Brain pericyte (primary cell): ENCODE measurements at places on chromosomes 5 and 9.

GRCh38 chr5:33415811-33416354 is 24.9 kb upstream of the TARS1 start:
- DNase-seq, result no peak

DNA sequence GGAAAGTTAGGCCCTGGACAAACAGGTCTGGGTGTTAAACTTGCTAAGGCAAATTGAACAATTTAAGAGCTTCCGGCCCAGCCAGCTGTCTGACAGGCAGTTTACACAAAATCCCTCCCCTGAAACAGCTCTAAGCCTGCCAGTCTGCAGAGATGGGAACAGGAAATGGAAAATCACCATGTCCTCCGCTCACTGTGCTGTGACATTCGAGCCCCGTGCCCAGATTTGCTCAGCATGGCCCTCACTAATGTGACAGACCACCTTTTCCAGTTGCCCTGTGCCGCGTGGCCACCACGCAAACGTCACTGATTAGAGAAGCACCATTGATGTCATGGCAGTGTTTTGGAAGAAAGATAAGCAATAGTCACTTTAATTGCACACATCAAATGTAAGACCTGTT is 41.0 kb downstream of the CCNJL start:
- no peak for DNase-seq

- no peak for DNase-seq
These were observed 301.9 kb downstream of the FER start for GRCh38 chr5:109049565-109049964.

GRCh38 chr9:96075111-96075510 is 199.6 kb downstream of the ERCC6L2 start:
- DNase-seq, result no peak

DNA sequence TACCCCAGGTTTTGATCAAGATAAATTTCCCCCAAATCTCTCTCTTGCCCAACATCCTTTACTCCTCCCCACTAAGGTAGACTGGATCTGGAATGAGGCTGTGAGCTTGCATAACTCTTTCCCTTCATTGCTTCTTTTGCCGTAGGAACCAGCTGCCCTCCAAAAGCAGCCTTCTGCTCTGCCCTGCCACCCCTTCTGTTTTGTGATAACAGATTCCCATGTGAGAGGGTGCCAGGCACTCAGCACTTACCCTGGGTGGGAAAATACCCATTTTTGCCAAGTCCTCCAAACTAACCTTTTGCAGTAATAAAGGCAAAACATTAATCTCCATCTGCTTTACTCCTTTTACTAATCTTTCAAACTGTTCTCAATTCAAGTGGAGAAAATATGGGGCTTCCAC is 182.6 kb downstream of the ASTN2 start:
- no peak for DNase-seq

- DNase-seq, result no peak
These were observed 215.0 kb downstream of the MELK start for GRCh38 chr9:36787709-36788108.

DNA sequence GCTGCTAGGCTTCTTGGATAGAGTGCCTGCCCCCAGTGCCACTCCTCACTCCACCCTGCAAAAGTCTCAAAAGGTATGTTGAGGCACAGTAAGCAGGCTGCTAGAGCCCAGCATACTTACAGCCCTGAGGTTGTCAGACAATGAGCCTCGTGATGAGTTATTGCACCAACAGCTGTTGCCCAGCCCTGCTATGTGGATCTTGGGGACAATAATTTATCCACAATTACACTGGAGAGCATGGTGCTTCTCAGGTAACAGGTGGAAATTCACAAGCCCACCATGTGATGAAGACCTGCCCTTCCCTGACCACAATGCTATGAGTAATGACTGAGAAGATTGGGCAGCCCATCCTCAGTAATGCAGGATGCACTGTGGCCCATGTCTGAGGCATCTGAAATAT is 36.5 kb downstream of the KCNIP1 start:
- no peak for DNase-seq
